Left kidney (tissue), 8 donors: ENCODE measurements at places on chromosomes 2 and 18. TPM values are rescaled to one million over a fixed set of nuclear protein-coding genes. Genes with fewer than 3 reads are reported as not detected.

LBX2 gene
- polyA plus RNA-seq: 3.1 TPM

MYO5B gene
- polyA plus RNA-seq: 28.6 TPM

PRKAG3 gene
- polyA plus RNA-seq: 0.15 TPM

MAP4K4 gene
- polyA plus RNA-seq: 88.4 TPM

CD207 gene
- not detected for polyA plus RNA-seq

LOXHD1 gene
- 1.4 TPM for polyA plus RNA-seq

ARHGAP25 gene
- polyA plus RNA-seq: 6.8 TPM

SCN7A gene
- polyA plus RNA-seq: 18.5 TPM

MC4R gene
- 0.35 TPM for polyA plus RNA-seq

ERICH2 gene
- polyA plus RNA-seq: 2.4 TPM
